Ureter (tissue), 1 donor: ENCODE measurements at places on chromosomes 5 and 9. TPM values are rescaled to one million over a fixed set of nuclear protein-coding genes. Genes with fewer than 3 reads are reported as not detected.

DNA sequence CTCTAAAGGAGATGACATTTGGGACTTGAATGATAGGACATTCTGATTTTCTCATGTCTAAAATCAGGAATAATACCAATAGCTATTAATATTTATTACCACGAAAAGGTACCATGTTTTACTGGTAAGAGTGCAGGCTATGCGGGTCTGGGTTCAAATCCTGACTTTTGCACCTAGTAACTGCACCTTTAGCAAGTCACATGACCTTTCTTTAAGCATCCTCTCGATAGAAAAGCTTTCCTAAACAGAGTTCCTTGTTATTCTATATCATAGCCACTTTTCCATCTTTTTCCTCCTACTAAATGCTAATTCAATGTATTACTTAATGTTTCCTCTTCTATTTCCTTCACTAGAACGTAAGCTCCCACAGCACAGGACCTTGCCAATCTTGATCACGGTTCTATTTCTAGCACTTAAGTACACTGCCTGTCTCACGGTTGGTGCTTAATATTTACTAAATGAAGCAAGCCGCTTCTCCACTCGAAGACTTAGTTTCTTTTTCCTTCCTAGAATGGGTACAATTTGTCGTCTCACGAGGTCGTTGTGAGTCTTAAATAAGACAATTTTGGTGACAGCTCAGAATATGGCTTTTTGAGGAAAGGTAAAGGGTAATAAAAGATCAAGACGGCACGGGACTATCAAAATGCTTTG, 816 bp downstream of the RBM18 start:
- DNase-seq: no peak

DNA sequence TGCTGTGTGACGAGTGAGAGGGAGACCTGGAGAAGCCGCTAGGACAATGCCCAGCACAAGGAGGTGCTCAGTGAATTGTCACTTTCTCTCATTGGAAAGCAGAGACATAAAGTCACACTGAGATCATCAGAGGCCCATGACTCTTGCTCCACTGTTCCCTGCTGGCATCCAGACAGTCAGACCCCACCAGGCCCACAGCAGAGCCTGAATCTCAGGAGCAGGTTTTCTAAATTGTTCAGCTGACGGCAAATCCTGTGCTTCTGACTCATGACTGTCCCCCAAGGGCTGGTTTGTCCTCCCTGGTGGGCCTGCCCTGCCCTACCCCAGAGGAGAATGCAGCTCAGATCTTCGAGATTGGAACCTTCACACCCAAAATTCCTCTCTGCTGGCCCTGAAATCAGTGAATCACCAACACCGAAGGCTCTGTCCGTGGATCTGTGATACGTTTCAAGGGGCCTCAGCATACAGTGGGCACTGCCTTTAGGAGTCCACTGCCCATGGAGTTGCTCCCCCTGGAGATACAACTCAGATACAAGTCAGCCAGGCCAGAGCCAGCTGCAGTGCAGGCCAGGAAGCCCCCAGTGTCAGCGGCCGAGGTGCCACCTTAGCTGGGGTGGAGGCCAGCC, 2.7 kb downstream of the PTGES start:
- DNase-seq: no peak

DNA sequence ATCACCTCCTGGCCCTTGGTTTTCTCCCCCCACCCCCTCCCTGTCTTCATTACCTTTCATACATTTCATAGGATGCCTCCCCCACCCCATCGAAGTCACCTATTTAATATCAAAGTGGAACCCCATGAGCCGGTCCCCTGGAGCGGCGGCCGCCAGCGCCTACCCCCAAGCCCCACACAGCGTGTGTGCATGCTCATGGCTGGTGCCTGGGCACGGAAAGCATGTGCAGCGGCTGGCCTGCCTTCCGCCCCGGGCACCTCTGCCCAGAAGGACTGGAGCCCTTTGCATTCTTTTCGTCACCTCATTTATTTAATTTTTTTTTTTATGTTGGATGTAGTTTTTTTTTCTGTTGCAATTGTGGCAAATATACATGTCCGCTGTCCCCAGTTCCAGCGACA, 116.2 kb downstream of the WNK2 start:
- no peak for DNase-seq

CTNND2 gene
- total RNA-seq: 8.0 TPM

GRCh38 chr5:78354066-78354670, 6.2 kb upstream of the SCAMP1 start:
- no peak for DNase-seq

MELK gene
- total RNA-seq: 0.31 TPM

DNA sequence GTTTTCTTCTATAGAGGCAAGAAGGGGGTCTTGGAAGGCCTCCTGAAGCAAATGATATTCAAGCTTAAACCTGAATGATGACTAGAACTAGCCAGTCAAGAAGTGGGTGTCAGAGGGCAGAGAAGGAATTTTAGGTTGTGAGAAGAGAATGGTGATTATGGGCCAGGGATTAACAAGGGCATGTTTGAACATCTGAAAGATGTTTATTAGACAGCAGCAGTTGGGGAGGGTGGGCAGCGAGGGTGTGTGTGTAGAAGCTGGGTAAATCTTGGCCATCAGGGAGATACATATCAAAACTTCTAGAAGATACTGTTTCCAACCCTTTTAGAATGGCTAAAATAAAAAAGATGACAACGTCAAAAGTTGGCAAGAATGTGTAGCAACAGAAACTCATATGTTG, 54.5 kb downstream of the MAN2A1 start:
- no peak for DNase-seq

LCN12 gene
- 3.4 TPM for total RNA-seq

GRCh38 chr5:149609640-149610219, 28.4 kb downstream of the ARHGEF37 start:
- no peak for DNase-seq

HMGXB3 gene
- total RNA-seq: 51.0 TPM

DNA sequence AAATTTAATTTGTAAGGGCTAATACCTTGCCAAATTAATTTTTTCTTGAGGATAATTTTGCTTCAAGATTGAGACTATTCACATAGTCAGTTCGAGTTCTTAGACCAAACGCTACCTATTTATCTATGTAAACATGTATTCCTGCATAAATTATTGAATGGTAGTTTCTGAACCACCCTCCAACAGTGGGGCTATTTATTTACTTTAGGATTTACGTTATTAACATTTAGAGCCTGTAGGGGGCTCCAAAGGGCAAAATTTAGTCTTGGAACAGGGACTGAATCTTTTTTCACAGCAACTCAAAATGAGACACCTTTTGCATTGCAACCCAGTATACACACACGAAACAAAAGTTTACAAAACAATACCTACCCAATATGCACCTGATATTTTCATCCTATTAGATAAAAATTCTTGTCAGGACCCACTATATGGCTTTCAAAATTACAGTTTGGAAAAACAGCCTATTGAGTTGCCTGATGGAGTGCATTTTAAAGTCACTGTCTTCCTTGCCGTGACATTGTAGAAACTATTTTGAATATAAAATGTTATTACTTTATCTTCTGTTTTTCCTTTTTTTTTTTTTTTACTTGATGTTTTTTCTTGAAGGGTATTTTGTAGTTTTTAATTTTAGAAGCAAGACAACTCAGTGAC, 47.1 kb upstream of the POU4F3 start:
- DNase-seq: no peak

- no peak for DNase-seq
These were observed 99.3 kb upstream of the ERCC6L2 start for GRCh38 chr9:95776176-95776575.

CDKN2B gene
- total RNA-seq: 6.1 TPM

SLC6A18 gene
- total RNA-seq: not detected

FBN2 gene
- total RNA-seq: 4.8 TPM

MYMK gene
- total RNA-seq: not detected

DNA sequence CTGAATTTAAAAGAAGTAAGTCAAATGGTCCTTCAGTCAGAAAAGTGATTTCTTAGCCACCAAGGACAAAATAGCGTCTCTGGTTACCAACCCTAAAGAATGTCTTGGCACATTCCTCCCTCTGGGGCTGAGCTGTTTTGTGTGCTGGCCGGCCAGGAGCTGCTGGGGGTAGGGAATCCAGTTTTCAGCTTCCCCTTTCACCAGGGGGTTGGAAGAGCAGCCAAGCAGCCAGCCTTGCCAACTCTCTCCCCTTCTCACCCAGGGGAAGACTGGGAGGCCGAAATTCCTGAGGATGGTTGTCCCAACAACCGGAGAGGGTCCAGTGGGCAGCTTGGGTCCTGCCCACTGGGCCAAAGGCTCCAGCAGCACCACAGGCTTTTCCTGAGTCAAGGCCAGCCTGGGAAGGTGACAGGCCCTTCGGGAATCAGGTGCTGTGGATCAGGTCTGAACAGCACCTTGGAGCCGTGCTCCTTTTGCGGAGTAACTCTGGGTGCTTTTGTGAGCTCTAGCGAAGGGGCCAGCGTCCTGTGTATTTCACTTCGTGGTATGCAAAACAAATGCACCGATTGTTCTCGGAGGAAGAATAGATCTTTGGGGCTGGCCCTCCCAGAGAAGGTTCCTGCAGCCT, 4.2 kb downstream of the WWC1 start:
- DNase-seq: no peak

DNA sequence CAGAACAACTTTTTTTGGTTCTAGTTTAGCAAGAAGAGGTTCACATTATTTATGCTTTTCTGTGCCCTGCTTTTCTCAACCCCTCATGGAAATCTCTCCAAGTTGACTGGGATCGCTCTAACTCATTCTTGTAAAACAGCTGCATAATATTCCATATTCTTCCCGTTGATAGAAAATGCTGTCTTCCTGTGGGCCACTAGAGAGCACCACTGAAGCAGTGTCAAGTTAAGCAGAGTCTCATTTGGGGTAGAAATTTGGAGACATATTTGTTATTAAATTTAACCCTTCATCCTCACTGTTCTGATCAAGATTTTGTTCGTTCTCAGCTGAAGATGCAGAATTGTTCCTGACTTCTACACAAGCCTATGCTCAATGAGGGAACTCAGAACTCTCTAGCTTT, 140.1 kb downstream of the CEMIP2 start:
- DNase-seq: no peak

DNA sequence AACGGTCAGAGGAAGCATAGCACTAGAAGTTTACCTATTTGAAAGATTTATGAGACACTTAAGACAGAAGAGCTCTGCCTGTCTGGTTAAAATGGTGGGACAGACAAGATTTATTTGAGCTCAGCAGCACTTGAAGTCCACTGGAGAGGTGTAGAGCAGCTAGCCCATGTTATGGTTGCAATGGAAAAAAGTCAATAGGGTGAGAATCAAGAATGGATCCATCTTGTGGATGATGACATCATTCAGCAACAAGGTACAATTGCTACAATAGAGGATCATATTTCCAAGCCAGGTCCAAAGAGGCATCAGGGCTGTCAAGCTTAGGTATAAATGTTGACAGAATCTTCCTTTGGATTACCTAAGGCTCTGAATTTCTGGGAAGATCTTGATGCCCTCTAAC, 21.1 kb upstream of the ZNF131 start:
- no peak for DNase-seq

PIP5K1B gene
- 13.8 TPM for total RNA-seq

DNA sequence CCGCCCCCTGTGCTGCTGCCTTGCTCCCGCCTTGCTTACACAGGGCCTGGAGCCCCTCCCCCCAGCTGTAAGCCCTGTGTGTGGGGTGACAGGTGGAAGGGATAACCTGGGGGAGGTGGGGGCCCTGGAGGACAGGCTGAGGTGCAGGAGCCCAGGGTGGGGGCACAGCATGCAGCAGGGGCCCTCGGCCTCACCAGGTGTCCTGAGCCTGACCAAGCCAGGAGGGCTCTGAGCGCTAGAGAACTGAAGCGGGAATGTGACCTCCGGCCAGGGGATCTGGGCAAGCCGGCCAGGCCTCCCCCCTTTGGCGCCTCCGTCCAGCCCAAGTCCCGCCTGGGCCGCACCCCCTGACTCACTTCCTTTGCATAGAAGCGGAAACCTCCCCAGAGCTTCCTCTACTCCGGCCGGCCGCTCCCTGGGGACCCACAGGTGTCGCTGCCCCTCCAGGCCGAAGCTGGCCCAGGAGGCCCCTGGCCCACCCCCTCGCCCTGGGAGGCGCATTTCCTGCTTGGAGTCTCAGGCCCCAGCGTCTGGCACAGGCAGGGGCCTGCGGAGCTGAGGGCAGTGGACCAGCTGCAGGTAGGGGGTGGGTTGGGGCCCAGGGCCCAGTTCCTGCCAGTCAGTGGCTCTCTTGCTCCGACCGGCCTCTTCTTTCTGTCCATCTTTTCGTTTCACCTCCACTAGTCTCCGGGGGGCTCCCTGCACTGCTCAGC, at the start of gene TOR4A:
Gene TOR4A, plus strand, starts transcription at position 398 of the 713 bp plus-strand sequence. CDS start 964 bp downstream, outside the sequence.
- peak; percentile 90 for DNase-seq

GRCh38 chr9:130266236-130267098, 907 bp downstream of the HMCN2 start:
- no peak for DNase-seq

- no peak for DNase-seq
These were observed 5.3 kb upstream of the FANCG start for GRCh38 chr9:35085078-35085477.

GRCh38 chr5:139335811-139336210, 5.8 kb upstream of the PAIP2 start:
- DNase-seq: no peak

DNA sequence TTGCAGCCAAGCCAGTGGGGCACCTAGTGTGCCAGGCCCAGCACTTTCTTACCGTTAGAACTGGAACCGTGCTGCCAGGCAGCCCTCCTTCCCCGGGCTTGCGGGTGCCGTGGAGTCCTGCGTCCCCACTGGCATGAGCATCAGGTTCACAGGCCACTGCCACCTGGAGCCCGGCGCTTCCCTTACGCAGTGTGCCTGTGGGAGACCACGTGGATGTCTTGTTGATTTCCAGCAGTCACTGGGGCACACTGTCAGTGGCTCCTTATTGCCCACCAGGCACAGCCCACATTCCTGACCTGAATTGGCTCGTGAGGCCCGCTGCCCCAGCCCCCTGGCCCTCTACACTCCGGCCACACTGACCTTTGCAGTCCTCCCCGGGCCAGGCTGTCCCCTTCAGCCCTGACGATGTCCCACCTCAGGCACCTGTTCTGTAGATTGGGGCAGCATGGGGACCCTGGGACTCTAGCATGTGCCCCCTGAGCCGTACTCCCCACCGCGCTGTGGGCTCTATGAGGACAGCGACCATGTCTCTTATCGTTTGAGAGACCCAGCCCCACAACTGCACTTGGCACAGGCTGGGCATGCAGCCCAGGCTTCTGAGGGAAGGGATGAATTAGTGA, 10.4 kb upstream of the CEL start:
- no peak for DNase-seq

GRCh38 chr5:139078345-139078744, 119.8 kb downstream of the SIL1 start:
- DNase-seq: no peak

DNA sequence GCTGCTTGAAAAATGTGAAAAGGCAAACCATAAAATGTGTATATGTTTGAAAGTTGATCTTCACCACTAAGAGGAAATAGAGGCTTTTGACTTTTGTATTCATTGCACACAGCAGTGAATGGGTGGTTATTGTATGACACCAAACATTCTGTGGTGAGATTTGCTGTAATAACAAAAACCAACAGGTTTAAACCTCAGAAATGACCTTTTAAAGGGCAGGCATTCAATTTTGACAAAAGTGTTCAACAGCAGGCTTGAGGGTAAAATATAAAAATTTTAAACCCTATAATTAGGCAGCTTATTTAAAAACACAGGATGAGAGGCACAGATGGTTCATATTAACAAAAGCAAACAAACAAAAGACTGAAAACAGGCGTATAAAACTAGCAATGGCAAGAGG, 128.1 kb upstream of the NUDT12 start:
- DNase-seq: no peak
